ENCODE measurements at places on chromosomes 5 and 9. TPM values are rescaled to one million over a fixed set of nuclear protein-coding genes. Genes with fewer than 3 reads are reported as not detected.

- DNase-seq, result no peak
- H3K4me1 ChIP-seq, result peaks cover 14% of the 10 kb centered on the region
- no peak overlapping the region for H3K27ac ChIP-seq
- no peaks in the 10 kb centered on the region for H3K27me3 ChIP-seq
- no peak overlapping the region for H3K4me3 ChIP-seq
Observed at GRCh38 chr9:136868644-136869043, 2.5 kb upstream of the EDF1 start.

DNA sequence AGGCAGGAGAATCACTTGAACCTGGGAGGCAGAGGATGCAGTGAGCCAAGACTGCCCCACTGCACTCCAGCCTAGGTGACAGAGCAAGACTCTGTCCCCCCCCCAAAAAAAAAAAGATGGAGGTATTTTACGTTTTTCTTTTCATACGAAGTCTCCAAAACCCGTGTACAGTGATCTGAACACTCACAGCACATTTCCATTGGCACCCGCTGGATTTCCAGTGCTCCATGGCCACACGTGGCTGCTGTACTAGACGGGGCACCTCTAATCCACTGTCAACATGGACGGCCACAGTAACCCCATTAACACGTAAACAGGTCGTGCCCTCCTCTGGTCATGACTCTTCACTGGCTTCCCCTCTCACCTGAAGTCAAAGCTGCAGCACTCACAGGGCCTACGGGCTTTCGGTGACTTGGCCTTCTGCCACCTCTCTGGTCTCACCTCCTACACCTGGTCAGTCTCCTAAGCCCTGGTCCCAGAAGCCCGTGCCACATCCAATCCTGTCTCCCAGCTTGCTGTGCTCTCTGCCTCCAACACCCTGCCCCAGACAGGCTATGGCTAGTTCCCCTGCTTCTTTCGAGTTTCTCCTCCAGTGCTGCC is 22.1 kb downstream of the TBC1D9B start:
- H3K4me3 ChIP-seq, result no peak overlapping the region
- H3K36me3 ChIP-seq, result peaks cover 75% of the 10 kb centered on the region
- H3K4me1 ChIP-seq, result no peaks in the 10 kb centered on the region
- no peaks in the 10 kb centered on the region for H3K27me3 ChIP-seq
- H3K27ac ChIP-seq, result peak overlapping the region; percentile 58
- no peak for DNase-seq

The LRRC70 gene
- 0.86 TPM for total RNA-seq

DNA sequence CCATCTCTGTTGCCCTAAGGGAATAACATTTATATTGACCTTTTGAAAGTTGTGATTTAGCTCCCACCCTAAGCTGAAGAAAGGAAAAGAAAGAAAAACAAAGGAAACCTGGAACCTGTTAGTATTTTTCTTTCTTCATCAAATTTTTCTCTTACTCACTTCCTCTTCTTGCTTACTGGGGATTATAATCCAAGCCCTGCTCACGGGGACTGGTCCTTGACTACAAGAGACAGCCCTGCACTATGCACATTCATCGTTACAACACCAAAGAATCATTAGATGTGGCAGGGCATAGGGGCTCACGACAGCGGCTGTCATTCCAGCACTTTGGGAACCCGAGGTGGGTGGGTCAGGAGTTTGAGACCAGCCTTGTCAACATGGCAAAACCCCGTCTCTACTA is 37.8 kb upstream of the LPAR1 start:
- H3K4me3 ChIP-seq, result no peak overlapping the region
- no peaks in the 10 kb centered on the region for H3K4me1 ChIP-seq
- H3K27me3 ChIP-seq, result no peaks in the 10 kb centered on the region
- H3K27ac ChIP-seq, result no peak overlapping the region

DNA sequence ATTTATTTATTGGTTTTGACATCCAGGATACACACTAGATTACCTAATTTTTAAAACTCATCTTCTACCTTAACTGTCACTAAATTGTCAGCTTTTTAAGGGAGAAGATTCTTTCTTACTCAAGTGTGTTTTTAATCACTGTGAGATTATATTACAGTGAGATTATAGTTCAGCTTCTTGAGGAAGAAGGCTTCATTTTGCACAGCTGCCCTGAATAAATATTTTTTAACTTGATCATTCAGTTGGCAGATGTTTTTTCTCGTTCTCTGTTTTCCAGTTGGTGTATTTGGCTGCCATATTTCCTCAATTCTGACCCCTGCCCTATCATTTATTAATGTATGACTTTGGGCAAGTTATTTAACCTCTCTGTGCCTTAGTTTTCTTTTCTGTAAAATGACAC is 15.0 kb upstream of the ELL2 start:
- DNase-seq, result no peak
- no peak overlapping the region for H3K4me3 ChIP-seq
- H3K27ac ChIP-seq, result no peak overlapping the region
- peaks cover 4% of the 10 kb centered on the region for H3K4me1 ChIP-seq
- peaks cover 5% of the 10 kb centered on the region for H3K27me3 ChIP-seq

DNA sequence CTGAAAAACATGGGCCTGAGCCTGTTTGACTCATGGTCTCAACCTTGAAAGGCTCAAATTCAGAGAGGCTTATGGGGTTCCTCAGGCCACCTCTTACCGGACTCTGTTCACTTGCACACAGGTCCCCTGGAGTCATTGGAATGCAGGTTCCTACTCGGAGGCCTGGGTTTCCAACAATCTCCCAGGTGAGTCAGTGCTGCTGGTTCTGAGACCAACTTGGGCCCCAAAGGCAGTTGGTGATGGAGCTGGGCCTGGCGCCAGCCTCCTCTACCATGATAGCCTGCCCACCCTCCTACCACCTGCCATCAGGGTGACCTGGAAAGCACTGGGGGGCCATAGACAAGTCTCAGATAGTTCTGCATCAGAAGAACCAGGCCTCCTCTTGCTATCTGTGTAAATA is 188.4 kb downstream of the RGS3 start:
- peaks cover 2% of the 10 kb centered on the region for H3K27me3 ChIP-seq
- peaks cover 6% of the 10 kb centered on the region for H3K4me1 ChIP-seq
- no peak overlapping the region for H3K27ac ChIP-seq

The BSPRY gene
- 9.6 TPM for total RNA-seq

- DNase-seq, result no peak
- no peaks in the 10 kb centered on the region for H3K36me3 ChIP-seq
- H3K4me3 ChIP-seq, result no peak overlapping the region
- no peaks in the 10 kb centered on the region for H3K4me1 ChIP-seq
- no peak overlapping the region for H3K27ac ChIP-seq
Observed at GRCh38 chr5:88718736-88719135, 164.2 kb downstream of the MEF2C start.

The TXN gene
- 141 TPM for total RNA-seq

DNA sequence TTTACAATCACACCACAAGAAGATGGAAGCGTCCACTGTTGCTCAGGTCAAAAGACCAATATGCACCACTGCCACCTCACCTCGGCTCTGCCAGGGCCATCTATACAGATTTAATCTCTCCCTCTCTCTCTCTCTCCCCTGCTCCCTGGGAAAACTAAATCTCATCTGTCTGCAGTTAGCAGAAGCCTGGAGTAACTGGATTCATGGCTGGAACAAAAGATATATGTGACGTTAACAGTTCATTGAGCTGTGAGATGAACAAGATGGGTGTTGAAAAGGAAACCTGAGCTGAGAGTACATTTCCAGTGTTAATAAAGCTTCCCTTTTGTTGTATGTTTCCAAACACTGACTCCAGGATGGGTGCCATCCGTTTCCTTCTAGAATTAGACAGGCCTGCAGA is 369.7 kb downstream of the CDK5RAP2 start:
- DNase-seq, result no peak
- no peaks in the 10 kb centered on the region for H3K27me3 ChIP-seq
- H3K36me3 ChIP-seq, result no peaks in the 10 kb centered on the region
- H3K4me3 ChIP-seq, result no peak overlapping the region

GRCh38 chr9:124879226-124879625 is 17.3 kb downstream of the ARPC5L start:
- H3K27me3 ChIP-seq, result no peaks in the 10 kb centered on the region
- peak overlapping the region; percentile 13 for H3K27ac ChIP-seq
- DNase-seq, result no peak
- H3K4me1 ChIP-seq, result peaks cover 4% of the 10 kb centered on the region
- H3K36me3 ChIP-seq, result peaks cover 25% of the 10 kb centered on the region

The FAM221B gene
- not detected for total RNA-seq

DNA sequence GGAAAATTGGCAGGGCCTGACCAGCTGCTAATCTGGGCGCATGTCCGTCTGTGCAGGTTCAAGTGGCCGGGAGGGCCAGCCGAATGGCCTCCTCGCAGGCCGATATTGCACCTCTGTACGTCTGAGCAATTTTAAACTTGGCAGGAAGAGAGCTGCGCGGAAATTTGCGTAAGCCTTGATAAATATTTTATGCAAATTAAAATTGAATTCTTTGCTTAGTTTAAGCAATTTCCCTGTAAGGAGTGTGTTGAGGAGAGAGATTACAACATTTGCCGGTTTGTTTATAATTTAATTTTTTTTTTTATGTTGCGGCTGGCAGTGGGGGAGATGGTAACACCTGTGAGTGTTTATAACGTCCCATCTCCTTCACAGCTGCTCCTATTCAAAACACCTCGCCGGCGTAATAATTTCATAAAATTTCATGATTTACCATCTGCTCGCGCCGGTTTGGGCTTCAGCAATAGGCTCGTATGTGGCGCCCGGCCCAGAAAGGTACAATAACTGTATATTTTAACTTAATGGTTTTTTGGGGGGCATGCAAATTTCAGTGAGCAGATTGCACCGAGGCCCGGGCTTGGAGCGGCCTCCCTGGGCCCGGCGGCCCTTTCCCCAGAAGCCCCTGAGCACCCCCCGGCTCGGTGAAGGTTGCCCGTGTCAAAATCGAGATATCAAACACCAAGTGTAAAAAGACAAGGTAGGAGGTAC is 269.4 kb upstream of the MVB12B start:
- H3K36me3 ChIP-seq, result no peaks in the 10 kb centered on the region

The TRPM3 gene
- total RNA-seq, result not detected

All from activated naive CD8-positive, alpha-beta T cell treated with anti-CD3 and anti-CD28 coated beads, Interleukin-2, amount 10 ng/mL, durations not matched to agents 7 days and 5 days (primary cell).